ENCODE measurements at places on chromosomes 6 and 20. TPM values are rescaled to one million over a fixed set of nuclear protein-coding genes. Genes with fewer than 3 reads are reported as not detected.

PYGB gene
- total RNA-seq: 99.5 TPM

C6orf58 gene
- not detected for total RNA-seq

EBF4 gene
- 12.7 TPM for total RNA-seq

ALDH5A1 gene
- 20.7 TPM for total RNA-seq

TNNC2 gene
- 0.81 TPM for total RNA-seq

CHRNA4 gene
- total RNA-seq: not detected

YTHDF1 gene
- 40.8 TPM for total RNA-seq

DDRGK1 gene
- 139 TPM for total RNA-seq

FGD2 gene
- total RNA-seq: 20.5 TPM

SLC22A7 gene
- total RNA-seq: 0.37 TPM

PNPLA1 gene
- 0.14 TPM for total RNA-seq

MEI4 gene
- 0.17 TPM for total RNA-seq

THEMIS gene
- 2.8 TPM for total RNA-seq

CCR6 gene
- total RNA-seq: 1.3 TPM

POLR3F gene
- total RNA-seq: 6.2 TPM

CBFA2T2 gene
- total RNA-seq: 21.2 TPM

CYP39A1 gene
- 18.5 TPM for total RNA-seq

LAMA2 gene
- total RNA-seq: 35.3 TPM

HLA-DPA1 gene
- 185 TPM for total RNA-seq

ADAT2 gene
- 2.5 TPM for total RNA-seq

BANF2 gene
- not detected for total RNA-seq

EEF1A2 gene
- 56.3 TPM for total RNA-seq

AIF1 gene
- 26.8 TPM for total RNA-seq

RAB44 gene
- 0.75 TPM for total RNA-seq

NINL gene
- total RNA-seq: 20.8 TPM

LIME1 gene
- 14.8 TPM for total RNA-seq

TRIM27 gene
- total RNA-seq: 42.4 TPM

RSPO4 gene
- 0.26 TPM for total RNA-seq

TAGAP gene
- 8.1 TPM for total RNA-seq

HLA-G gene
- total RNA-seq: 0.52 TPM

GJA10 gene
- total RNA-seq: not detected

VGLL2 gene
- not detected for total RNA-seq

ESF1 gene
- total RNA-seq: 11.6 TPM

BEND6 gene
- total RNA-seq: 0.95 TPM

TRIM31 gene
- 3.1 TPM for total RNA-seq

BTNL2 gene
- not detected for total RNA-seq

WDR27 gene
- 47.6 TPM for total RNA-seq

RGS17 gene
- 3.5 TPM for total RNA-seq

RMND1 gene
- 16.0 TPM for total RNA-seq

DBNDD2 gene
- 48.0 TPM for total RNA-seq
